ENCODE measurements at places on chromosomes 12 and 14.

DNA sequence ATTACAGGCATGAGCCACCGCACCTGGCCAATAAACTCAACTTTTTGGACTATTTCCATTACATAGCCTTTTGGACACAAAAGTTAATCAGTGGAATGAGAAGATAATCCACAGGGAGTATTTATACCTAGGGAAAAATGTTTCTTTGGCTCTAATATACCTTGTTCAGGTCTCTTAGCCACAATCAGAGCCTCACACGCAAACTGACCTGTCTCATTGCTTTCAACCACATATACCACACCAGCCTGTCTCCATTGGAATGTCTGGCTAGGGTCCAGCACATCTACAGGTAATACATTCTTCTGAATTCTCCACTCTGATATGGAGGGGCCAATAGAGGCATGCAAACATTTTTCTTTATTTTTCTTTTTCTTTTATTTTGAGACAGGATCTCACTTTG, 3.8 kb upstream of the RBMS2 start:
- no peak for DNase-seq

DNA sequence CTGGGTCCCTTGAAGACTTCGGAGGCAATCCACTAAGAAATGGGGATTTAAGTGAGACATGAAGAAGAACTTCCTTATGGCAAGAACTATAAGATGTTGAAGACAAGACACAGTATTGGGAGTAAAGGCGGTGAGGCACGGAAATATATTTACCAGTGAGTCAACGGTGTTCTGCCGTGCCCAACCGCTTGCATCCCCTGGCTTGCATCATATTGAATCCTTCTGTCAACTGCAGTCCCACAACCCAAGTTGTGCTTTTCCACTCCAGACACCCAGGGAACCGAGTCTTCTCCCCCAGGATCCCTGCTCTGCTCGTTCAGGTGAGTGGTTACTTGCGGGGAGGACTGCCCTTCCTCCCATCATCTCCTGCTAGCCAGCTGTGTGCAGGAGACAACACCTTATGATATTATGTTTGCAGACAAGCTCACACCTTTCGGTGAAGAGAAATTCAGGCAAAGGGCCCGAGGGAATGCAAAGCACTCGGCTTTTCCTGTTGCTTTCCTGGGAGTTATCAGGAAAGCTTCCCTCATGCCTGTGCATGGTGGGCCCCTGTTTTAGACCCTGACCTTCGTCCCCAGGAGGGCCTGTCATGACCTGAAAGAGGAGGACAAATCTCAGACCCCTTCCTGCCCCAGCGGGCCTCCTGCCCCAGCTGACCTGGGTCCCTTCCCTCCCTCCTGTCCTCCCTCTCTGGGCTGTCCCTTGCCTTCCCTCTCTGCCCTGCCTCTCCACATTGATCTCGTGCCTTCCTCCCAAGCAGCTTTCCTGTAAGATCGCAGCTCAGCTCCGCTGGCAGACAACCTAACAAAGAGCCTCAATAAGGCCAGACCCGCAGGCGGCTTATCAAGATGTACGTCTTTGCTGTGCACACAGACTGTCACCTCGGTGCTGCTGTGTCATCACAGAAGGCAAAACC, 4.3 kb upstream of the LRTM2 start:
- no peak for DNase-seq

- DNase-seq, result no peak
Observed at GRCh38 chr12:100473050-100473715, 483 bp upstream of the NR1H4 start.

GRCh38 chr12:104657726-104658484, 201.2 kb downstream of the CHST11 start:
- no peak for DNase-seq

DNA sequence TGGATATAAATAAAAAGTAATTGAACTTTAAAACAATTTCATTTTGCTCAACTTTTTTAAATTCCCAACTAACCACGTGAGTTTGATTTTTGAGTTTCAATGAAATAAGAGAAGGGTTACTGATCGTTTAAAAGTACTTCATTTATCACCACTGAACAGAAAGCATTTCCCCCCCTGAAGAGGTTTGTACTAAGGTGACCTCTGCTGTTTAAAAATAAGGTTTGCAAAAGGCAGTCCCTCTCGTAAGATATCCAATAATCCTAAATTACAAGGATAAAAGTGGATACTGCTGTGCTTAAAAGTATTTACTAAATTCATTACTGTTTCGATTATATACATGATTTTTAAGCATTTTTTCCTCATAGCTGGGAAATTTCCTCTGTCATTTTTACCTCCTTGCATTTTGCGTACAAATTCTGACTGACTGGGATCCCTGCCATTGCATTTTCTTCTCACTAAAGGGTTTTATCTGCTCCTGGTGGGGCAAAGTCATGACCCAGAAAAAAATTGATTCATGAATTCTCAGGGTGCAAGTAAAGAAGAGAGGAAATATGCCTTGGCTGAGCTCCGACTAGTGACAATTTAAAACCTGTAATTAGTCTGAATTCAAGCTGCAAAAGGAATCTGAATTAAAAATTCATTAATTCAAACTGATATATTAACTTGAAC, 463.8 kb downstream of the PRKD1 start:
- peak; percentile 24 for DNase-seq

GRCh38 chr12:57049890-57050289, at the start of gene MYO1A:
MYO1A (minus strand) TSS chr12:57050129; CDS start chr12:57048323, 1,806 bp downstream.
- DNase-seq, result no peak

GRCh38 chr12:132422381-132423043, 67.4 kb upstream of the FBRSL1 start:
- DNase-seq, result no peak

- no peak for DNase-seq
Observed at GRCh38 chr14:99604766-99605298, 825 bp upstream of the CCDC85C start.

DNA sequence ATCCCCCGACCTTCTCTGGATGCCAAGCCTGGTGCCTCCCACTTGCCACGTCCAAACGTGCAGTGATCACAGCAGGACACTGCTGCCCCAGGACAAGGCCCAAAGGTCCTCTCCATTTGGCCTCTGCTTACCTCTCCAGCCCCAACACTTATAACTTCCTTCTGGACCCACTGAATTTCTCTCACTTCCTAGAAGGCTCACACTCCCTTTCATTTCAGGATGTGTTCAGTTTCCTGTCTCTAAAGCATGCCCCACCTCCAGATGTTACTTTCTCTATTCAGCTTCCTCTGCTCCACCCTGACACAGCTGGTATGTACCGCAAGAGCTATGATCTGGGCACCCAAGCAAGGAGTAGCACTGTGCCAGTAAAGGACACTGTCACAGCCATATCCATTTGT, 33.0 kb downstream of the CDKL1 start:
- no peak for DNase-seq

DNA sequence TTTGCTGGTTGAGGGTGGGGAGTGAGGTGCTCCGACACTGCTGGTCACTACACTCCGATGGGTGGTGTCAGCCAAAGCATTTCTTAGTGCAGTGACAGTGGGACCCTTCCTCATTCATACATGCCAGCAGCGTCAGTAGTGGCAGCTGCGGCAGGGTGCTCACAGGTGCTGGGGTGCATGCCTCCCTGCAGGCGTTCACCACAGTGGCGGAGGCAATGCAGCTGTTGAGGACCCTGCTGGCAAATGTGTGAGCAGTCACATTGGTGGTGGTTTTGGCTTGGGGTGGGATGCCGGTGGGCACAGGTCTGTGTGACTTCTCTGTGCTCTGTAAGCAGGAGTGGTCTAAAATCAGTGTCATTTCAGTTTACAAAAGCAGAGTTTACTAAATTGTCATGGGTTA, 464.6 kb downstream of the FUT8 start:
- DNase-seq, result no peak

DNA sequence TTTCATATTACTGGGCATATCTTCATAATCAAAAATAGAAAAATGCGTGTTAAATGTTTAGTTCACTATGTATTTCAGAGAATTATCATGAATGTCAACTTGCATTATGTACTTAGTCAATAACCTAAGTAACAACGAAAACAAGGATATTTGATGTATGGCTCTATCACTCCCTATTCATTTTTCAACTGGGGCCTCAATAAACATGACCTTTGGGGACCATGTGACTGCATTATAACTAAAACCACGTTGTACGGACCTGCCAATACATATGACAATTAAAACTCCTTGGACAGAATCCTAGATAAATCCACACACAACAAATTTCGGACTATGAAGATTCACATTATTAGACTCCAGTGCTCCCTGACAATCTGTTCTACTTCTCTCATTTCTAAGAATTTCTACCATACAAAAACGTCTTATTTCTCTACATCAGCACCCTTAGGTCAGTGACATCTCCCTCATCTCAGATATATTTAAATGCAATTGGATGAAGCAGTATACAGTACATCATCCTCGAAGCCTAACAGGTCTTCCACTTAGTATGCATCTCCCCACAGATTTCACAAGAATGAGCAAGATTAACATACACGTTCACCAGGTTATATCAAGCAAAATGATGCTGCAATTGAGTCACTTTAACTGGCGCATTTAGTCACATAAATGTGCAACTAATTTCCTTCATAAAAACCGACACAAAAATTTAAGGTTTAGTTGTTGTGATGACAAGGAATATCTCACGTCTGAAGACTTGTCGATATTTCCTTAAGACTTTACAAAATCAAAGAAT, 1.5 kb downstream of the UBE2N start:
- DNase-seq, result no peak

- no peak for DNase-seq
Observed at GRCh38 chr14:103630364-103631108, 1.5 kb downstream of the KLC1 start.

- no peak for DNase-seq
Observed at GRCh38 chr12:107309020-107309419, 215.7 kb upstream of the CRY1 start.

- no peak for DNase-seq
Observed at GRCh38 chr12:22321638-22322037, 12.9 kb downstream of the ST8SIA1 start.

GRCh38 chr12:116454950-116455447, 104.2 kb upstream of the MAP1LC3B2 start:
- no peak for DNase-seq

DNA sequence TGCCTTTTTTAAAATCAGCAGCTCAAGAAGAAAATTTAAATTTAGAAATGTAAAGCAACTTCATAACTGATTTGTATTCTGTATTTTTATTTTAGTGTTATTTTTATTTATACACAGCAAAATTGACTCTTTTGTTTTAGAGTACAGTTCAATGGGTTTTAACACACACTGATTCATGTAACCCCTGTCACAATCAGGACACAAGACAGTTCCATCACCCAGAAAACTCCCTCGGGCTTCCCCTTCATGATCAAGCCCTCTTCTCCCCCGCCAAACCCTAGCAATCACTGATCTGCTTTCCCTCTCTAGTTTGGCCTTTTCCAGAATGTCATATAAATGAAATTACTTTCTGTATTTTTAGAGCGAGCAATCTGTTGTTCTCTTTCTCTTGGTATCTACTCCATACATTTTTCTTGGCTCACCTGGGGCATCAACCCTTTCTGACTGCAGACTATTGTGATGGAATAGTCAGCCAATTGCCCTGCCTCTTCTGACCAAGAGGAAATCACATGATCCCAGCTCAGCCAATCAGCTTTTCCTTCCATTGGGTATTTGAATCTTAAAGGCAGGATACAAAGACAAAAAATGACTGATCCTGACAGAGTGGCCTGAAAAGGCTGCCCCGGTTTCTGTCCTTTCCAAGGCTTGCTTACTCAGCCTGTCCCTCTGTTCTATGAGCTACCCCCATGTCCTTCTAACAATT, 5.3 kb downstream of the SLC5A8 start:
- no peak for DNase-seq

- no peak for DNase-seq
Observed at GRCh38 chr14:58560208-58560607, 77.6 kb upstream of the DACT1 start.

Measured in SHP77 treated with DMSO at 0.1 percent for 48 hours (cell line).